ENCODE measurements at places on chromosomes 3 and 15.
A peak's percentile ranks its signal among the peaks of the same experiment; 100 is the strongest.

- DNase-seq: no peak
Observed at GRCh38 chr15:60854858-60855564, 374.1 kb downstream of the RORA start.

GRCh38 chr15:50340416-50340815, 14.6 kb downstream of the GABPB1 start:
- no peak for DNase-seq

DNA sequence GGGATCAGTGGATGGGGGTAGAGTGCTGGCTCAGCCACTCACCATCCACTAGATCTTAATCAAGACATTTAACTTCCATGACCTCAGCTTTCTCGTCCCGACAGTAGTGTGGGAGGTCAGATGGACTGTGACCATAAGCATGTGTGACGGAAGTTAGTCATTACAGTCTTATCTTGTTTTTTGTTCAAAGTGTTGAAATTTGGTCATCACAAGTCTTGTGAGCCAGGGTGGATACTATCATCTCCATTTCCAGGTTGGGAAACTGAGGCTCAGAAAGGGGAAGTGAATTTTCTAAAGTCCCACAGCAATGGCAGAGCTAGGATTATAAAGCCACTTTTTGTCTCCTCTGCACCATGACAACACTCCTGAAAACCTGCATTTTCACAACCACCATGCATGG, 32.0 kb upstream of the ITGA11 start:
- no peak for DNase-seq

DNA sequence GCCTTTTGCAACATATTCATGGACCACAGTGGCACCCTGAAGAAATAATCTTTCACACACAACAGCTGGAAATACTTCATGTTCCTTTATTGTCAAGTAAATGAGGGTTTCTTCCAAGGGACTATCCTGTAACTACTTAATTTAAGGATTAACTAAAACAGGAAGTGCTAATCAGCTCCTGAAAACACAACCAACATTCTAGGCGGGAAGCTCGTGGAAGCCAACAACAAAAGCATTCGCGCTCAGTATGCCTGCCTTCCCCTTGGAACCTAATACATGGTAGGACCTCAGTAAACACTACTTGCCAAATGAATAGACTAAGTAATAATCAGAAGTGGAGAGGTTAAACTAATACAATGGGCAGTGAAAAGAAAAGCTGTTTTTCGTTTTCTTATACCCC, 300.9 kb downstream of the RORA start:
- no peak for DNase-seq

DNA sequence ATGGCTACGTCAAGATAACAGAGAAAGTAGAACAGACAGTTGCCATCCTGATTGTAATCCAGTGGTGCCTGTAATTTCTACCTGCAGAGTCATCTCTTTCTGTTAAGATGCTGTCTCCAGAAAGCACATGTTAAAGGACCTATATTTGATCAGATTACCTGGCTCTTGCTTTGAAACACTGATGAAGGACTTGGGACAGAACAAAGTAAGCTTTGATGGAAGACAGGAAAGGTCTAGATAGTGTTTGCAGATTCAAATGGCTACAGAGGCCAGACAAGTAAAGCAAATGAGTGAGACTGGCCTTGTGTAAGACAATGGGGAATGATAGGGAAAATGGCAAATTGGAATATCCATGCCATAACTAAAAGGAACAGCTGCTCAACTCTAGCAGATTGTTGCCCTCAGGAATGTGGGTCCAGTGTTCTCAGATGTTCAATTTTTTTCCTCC, 1.8 kb upstream of the GSK3B start:
- DNase-seq: no peak

- no peak for DNase-seq
Observed at GRCh38 chr3:138625707-138626365, 17.3 kb downstream of the FAIM start.

DNA sequence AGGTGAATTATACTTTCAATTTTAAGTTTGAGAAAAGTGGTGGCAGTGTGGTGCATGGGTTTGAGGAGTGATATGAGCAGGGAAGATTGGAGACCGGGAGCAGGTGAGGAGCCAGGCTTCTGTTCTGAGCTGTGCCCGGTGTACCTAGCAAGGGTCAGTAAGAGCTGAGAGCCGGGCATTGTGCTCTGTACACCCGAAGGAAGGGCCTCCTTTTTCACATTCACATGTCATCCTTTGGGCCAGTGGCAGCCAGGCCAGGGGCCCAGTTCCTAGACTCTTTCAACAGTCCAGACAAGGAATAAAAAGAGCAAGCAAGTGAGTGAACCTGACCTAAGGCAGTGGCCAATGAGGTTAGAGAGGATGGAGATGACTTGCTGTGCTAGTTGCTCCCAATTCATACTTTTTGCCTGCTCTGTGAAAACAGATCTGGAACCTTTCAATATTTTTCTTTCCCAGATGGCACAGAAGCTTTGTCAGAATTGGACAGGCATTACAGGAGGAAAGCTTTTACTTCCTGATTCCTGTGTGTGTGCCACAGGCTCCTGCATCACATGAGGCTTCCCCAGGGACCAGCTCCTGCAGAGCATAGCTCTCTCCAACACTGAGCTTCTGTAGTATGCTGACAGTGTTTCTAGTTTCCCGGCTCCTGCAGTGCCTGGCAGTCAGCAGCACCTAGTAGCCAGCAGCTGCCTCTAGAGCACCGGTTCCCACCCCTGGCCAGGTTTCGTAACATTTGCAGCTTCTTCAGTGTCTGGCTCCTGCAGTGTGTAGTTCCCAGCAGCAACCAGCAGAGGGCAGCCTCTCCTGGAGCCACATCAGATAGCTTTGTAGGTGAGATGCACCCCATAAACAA, 5.3 kb upstream of the TRA2B start:
- DNase-seq: peak; percentile 90

GRCh38 chr3:10344147-10344943, 23.4 kb upstream of the SEC13 start:
- peak; percentile 77 for DNase-seq

DNA sequence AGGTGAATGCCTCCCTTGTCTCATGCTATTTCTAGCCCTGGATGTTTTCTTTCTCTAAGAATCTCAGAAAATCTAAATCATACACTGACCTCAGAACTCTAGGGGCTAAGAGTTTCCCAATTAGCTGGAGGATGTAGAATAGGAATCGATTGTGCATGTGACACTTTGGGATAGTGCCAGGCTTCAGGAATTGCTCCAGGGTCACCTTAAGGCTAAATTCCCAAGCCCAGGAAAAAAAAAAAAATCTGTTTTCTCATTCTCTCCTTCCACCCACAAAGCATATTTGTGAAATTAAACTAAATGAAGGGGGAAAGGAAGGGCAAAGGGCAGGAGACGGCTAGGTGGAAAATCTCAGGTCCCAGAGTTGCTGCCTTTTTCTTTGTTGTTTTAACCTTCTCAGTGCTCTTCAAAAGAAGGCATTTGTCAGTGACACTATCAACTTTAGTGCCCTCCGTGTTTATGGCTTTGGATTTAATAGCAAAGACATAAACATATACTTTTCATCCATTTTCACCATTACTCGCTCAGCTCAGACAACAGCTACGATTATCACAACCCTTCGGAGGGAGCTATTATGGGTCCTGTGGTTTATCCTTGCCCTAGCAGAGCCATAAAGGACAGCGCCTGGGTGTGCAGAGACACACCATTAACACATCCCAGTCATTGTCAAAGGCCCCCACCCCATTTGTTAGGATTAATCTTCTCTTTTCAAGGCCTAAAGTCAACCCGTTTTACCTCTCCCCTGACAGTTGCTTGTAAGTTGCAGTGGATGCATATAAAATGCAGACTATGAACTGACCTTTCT, 271.7 kb downstream of the PDZRN3 start:
- DNase-seq: no peak

Data from activated T-cell treated with anti-CD3 and anti-CD28 coated beads, Interleukin-2, amount 50 U/mL, for 48 hours (primary cell).